ENCODE measurements at places on chromosomes 1 and 21.

GRCh38 chr1:26959722-26960624, at the start of gene KDF1:
Gene KDF1, minus strand, starts transcription at chr1:26960468. Its CDS starts 8,088 bp downstream, at chr1:26952380.
- DNase-seq, result peak; percentile 86

DNA sequence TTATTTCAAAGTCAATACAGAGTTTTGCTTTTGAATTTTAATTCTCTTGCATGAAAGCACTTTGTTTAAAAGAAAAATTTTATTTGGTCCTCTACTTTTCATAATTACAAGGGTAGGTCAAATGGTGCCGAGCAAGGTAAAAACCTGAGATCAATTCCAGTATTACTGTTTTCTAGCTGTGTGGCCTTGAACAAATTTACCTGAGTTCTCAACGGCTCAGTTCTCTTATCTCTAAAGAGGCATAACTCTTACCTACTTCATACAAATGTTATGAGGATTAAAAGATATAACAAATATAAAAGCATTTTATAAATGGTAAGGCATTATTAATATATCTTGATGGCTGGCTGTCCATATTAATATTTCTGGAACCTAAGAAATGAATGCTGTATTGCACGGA, 42.5 kb downstream of the USP24 start:
- DNase-seq, result no peak

DNA sequence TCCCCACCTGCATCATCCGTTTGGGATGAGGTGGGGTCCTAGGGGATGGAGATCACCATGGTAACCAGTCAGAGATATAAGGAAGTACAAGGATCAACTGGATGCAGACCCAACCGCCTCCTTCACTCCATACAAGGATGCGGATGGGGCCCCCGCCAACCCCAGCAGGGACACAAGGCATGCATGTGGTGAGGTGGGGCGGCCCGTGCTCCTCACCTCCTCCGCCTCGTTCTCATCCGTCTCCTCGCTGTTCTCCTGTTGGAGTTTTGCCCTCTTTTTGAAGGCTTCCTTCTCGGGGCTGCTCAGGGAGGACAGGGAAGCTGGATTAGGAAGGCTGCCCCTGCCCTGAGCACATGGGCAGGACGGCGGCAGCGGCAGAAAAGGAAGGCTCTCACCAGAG, 23.8 kb downstream of the KIF21B start:
- no peak for DNase-seq

DNA sequence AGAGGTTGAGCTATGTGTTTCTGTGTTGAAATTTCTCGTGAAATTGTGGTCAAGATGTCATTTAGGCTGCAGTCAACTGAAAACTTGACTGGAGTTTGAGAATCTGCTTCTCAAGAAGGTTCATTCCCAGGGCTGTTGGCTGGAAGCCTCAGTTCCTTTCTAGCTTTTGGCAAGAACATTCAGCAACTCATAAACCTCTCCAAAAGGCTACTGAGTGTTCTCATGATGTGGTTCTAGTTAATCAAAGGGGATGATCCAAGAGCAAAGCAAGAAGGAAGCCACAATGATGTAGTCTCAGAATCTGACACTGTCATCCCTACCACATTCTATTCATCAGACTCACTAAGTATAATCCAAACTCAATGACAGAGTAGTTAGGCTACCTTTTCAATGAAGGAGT, 66.6 kb downstream of the SPATA6 start:
- no peak for DNase-seq

DNA sequence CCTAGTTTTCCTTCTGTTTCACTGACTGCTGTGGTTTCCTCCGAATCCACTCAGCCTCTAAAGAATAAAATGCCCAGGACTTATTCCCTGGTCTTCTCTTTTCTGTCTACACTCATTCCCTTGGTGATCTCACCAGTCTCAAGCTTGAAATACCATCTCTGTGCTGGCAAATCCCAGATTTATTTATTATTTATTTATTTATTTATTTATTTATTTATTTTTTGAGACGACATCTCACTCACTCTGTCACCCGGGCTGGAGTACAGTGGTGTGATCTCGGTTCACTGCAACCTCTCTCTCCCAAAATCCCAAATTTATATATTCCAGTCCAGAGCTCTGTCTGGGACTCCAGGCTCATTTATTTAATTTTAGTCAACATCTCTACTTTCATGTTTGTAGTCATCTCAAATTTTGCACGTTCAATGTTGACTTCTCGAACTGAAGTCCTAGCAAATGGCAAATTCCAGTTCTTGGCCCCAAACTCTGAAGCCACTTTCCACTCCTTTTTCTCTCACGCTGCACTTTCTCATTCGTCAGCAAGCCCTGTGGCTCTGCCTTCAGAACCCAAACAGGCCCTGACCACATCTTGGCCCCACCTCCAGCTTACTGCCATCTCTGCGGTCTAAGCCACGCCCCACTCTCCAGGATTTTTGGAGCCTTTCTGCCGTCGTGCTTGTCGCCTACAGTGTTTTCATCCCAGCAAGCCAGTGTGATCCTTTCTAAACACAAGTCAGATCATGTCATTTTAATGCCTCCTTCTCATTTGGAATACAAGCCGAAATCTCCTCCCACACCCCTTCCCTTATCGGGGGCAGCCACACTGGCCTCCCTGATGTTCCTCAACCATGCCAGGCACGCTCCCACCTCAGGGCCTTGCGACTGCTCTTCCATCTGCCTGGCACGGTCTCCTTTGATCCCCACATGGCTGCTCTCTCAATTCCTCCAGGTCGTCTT, 14.2 kb upstream of the TENT5B start:
- DNase-seq, result no peak

- no peak for DNase-seq
Observed at GRCh38 chr21:34372321-34372720, 3.0 kb upstream of the SMIM11 start.

GRCh38 chr1:197438010-197438790, 170.1 kb downstream of the CRB1 start:
- DNase-seq, result no peak

DNA sequence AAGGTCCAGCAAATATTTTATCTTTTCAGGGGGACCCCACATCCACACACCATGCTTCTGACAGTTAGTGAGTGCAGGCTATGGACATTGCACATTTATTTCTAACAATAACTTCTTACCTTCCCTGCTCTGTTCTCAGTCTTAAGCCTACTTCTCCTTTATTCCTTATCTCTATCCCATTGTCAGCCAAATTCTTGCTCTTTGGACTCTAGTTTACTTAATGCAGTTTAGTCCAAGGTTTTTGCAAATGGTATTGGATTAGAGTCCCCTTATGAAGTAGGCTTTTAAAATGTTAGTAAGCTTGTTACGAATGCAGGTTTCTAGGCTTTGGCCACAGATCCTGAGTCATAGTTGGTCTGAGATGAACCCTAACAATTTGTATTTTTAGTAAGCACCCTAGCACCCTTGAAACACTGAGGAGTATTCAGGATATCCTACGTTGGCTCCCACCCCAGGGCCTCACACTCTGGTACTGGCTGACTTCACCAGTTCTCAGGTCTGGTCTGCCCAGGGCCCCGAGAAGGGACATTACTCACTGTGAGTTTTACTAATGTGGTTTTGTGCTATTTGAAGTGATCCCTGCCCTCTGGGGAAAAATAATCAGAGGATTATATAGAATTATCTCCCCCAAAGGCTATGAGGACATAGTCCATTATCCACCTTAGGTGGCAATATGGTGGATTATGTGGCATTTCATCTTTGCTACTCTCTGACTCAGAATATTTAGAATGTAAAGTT, 239.5 kb downstream of the TGFB2 start:
- no peak for DNase-seq

- DNase-seq, result no peak
Observed at GRCh38 chr1:7609311-7609994, 161.6 kb upstream of the VAMP3 start.

- no peak for DNase-seq
Observed at GRCh38 chr21:42735061-42735460, 81.6 kb downstream of the PDE9A start.

DNA sequence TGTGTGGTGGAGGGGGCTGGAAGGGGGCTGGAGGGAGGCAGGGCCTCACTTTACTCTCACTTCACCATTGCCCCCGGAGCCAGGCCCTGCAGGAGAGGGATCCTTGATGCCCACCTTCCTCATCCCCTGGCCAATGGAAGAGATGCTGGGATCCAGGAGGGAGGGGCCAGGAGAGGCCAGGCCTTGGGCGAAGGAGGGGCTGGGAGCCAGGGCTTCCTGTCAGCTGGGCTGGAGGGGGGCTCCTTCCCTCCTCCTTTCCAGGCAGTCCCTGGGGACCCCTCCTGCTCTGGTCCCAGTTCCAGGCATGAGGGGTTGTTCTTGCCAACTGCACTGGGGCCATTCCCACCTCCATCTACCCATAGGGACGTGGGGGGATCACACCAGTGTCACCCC, 5.7 kb downstream of the AHDC1 start:
- DNase-seq, result no peak

DNA sequence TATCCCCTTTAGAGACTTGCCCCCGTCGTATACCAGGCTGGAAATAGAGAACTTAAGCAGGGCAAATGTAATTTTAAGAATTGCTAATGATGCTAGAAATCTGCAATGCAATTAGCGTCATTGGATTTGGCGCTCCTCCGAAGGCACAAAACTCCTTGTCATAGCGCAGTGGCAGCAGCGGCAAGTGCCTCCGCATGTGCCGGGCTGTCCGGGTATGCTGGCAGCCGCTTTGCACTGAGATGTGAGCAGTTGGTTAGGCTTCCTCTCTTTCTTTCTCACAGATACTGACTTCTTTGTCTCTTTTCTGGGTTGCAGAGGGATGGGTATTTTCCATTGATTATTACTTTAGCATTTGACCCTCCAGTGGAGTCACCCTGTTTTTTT, 193.4 kb upstream of the LMO4 start:
- peak; percentile 74 for DNase-seq

DNA sequence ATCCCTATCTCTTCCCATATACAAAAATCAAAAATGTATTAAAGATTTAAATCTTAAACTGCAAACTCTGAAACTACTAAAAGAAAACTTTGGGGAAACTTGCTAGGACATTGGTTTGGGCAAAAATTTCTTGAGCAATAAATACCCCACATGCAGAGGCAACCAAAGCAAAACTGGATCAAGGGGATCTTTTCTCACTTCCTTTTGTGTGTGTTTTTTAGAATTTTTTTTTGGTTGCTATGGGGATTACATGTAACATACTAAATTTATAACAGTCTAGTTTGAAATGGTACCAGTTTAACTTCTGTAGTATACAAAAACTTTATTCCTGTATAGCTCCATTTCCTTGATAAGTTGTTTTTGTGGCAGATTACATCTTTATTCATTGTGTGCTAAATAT, 16.8 kb downstream of the MAST2 start:
- no peak for DNase-seq

DNA sequence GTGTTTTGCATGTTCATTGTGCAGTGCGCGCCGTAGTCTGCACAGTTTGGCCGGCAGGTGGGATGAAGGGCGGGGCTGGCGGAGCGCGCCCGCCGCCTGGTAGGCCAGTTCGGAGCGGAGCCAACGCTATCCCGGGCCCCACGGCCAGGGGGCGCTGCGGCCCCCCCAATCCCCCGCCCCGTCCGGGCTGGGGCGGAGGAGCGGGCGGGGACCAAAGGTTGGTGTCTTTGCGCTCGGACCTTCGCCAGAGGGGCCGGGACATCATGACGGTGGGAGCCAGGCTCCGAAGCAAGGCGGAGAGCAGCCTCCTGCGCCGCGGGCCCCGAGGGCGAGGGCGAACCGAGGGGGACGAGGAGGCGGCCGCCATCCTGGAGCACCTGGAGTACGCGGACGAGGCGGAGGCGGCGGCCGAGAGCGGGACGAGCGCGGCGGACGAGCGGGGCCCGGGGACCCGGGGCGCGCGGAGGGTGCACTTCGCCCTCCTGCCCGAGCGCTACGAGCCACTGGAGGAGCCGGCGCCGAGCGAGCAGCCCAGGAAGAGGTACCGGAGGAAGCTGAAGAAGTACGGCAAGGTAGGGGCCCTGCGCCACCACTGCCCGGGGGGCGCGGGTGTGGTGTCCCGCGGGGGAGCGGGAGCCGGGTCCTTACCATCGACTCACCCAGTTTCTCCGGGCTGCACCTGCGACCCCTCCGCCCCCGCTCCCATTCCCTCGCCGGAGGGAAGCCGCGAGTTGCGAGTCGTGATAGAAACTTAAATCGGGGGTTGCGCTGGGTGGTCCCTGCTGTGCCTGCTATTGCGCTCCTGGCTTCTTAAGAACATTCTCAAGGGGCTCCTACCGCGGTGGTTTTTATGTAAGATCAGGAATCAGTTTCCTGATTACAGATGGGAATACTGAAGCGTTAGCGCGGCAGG, at the start of gene C1orf115:
Gene C1orf115, plus strand, starts transcription at position 224 of the 913 bp plus-strand sequence. Its CDS starts 40 bp downstream, at position 264.
- peak; percentile 51 for DNase-seq

DNA sequence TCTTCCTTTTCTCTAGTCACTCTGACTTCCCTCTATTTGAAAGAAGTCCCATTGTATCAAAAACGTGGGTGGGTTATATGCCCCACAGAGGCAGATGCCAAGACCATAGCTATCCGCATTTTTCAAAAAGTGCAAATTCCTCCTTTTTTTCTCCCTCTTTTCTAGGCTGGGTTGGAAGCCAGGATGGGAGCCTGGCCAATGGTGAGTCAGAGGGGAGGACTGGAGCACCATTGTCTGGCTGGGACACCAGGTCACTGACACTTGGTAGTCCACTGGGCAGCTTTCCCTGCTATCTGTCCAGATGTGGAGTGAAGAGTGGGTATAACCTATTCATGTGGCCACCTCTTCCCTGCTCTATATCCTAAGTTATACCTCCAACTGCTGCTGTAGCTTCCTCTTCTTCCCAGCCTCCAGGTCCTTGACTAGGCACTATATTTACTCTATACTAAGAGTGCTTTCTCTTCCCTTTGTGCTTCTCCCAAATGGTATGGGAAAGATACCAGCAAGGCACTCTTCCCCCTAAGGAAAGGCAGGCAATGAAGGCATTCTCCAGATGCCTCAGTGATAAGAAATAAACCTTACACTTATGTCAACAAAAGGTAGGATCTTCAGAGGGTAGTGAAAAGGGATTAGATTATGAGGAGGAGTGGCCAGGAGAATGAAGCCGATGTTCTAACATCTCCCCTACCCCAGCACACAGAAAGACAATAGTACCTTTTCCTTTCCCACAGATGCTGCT, 12.9 kb downstream of the PI4KB start:
- DNase-seq, result peak; percentile 91

- no peak for DNase-seq
Observed at GRCh38 chr1:198640174-198640573, 1.3 kb downstream of the PTPRC start.
